ENCODE measurements at places on chromosomes 4 and X.

GRCh38 chr4:128579154-128579853 lies 230.2 kb upstream of the JADE1 start:
- DNase-seq: no peak

GRCh38 chr4:174521800-174522182 lies 497 bp downstream of the HPGD start:
- DNase-seq: no peak

DNA sequence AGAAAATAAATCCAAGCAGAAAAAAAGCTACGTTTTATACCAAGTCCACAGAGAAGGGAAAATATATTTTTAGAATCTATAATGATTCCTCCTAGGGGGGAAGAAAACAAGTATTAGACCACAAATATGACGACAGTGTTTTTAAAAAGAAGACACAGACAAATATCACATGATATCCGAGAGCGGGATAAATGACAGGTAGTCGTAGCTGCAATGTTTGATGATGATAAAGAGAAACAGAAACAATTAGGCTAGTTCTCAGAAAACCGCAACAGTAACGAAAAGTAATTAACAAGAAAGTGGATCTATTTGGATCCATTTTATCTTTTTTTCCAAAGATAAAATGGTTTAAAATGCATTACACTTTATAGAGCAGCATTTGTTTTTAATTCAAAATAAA lies 918 bp downstream of the HAUS3 start:
- no peak for DNase-seq

DNA sequence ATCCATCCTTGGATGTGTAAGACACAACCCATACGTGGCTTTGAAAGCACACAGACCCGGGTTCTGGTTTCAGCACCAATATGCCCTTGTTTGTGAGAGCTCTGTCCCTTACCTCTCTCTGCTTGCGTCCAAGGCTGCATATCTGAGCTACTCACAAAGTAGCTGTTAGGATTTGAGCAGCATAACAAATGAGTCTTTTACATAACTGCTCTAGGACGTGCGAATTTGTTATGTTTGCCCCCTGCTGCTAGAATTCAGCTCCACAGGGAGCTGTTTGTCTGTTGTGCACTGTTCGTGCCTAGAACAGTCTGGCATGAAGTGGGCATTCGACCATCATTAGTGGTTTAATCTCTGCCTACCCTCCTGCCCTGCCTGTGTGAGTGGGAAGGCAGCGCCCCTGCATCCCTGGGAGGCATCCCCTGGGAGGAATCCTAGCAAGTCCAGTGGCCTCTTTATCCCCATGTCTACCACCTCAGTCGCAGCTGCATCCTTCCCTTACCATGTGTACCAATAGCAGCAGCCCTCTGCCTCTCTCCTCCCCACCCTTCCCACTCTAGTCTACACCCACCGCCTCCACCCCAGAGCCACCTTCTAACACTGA lies 42.1 kb downstream of the SLC2A9 start:
- peak; percentile 26 for DNase-seq

DNA sequence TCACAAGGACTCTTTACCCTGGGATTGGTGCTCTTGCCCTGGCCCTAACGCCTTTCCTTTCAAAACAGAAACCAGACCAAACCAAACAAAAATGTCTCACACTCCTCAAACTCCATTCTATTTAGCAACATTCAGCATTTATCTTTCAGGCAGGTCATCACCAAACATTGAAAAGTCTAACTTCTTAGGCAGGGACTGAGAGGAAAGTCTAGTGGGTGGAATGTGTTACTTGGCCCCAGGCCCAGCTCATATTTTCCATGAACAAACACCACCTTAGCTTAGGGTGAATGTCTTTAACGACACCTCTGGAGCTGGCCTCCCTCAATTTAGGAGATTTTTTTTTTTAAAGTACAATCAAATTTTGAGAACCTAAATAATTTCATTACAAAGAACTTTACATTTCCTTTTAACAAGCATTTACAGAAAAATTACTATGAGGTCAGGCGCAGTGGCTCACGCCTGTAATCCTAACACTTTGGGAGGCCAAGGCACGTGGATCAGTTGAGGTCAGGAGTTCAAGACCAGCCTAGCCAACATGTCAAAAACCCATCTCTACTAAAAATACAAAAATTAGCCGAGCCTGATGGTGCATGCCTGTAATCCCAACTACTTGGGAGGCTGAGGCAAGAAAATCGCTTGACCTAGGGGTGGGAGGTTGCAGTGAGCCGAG lies 10.2 kb upstream of the N4BP2 start:
- DNase-seq: no peak

- no peak for DNase-seq
These were observed 30.9 kb downstream of the HTT-AS start for GRCh38 chr4:3043282-3044020.

DNA sequence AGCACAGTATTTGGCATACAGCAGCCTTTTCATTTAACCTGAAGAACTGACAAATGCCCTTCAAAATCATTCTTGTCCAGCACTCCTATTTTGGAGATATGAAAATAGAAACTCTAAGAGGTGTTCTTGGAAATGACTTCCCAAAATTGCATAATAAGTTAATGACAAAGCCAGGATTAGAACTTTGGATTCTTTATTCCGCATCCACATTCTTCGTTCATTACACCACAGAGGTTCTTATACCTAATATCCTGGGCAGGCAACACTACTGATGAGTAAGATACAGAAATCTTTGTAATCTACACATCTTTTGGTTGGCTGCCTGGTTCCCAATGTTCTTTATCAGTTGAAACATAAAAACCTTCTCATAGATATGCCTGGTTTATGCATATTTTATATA lies 5.9 kb downstream of the COL25A1 start:
- DNase-seq: no peak

GRCh38 chr4:75634281-75634680 lies 4.0 kb upstream of the CDKL2 start:
- no peak for DNase-seq

- DNase-seq: no peak
These were observed 49.5 kb downstream of the IQCM start for GRCh38 chr4:149766135-149766534.

GRCh38 chr4:75499900-75500299 lies 14.3 kb downstream of the RCHY1 start:
- DNase-seq: no peak

DNA sequence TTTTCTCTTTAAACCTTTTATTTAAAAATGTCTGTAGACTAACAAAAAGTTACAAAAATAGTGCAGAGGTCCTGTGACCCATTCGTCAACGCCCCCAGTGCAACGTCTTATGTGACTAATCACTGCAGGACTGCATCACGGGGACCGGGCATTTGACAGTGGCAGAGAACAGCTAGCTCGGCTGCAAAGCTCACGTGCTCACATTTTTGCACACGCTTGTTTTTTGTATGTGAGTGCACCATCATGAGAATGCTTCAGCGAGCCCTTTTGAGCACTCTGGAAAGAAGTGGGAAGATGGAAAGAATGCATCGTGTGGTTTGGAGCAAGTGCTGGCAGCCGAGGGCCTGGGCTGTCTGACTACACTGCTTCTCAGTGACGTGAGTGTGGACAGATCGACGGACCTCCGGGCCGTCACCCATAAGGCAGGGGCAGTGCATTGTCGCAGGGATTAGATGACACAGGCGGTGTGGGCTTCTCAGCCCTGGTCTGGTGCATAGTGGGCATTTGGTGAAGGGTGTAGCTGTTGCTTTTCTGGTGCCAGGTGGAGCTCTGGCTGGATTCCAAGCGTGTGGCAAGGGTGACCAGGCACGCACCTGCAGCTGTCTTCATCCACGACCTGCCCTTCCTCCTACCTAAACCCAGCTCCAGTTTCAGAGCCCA lies 17.7 kb downstream of the SPON2 start:
- DNase-seq: no peak

DNA sequence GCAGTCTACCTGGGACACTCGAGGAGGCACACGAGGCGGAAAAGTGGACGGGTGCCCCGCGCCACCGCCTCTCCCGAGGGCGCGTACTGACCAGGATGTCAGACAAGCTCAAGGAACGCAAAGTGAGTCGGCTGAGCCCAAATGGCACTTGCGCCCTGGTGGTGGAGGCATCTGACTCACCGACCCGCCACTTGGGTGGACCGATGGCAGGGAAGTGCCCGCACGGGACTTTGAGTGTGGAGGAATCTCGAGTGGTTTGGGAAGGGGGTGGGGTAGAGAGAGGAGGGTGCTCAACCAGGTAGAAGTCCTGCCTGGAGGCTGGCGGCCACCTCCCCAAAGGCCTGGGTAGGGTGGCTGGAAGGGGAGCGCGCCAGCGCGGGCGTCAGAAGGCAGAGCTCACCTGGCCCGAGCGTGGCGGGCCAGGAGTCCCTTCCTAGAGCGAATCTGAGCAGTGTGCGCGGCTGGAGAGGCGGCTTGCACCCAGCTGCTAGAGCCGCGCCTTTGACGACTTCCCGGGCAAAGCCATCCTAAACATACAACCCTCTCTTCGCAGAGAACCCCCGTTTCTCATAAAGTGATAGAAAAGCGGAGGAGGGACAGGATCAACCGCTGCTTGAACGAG lies 655 bp downstream of the HELT start:
- no peak for DNase-seq

- no peak for DNase-seq
These were observed 18.8 kb upstream of the YTHDC1 start for GRCh38 chr4:68368691-68369131.

DNA sequence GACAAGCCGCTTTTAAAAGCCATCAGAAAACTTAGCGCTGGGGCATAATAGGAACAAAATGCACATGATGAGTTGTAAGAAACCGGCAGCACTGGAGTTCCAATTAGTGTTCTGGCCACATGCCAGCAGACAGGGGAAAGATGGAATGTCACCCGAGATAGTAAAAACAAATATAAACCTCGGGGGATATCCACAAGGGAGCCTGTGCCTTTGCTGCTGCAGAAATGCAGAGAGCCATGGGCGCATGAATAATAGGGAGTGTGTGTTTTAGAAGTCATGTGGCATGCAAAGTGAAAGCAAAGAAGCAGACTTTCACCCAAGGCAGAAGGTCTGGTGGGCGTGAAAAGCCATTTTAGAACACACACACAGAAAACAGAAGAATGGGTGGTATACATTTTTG lies 19.1 kb downstream of the GPRASP3 start:
- DNase-seq: no peak

DNA sequence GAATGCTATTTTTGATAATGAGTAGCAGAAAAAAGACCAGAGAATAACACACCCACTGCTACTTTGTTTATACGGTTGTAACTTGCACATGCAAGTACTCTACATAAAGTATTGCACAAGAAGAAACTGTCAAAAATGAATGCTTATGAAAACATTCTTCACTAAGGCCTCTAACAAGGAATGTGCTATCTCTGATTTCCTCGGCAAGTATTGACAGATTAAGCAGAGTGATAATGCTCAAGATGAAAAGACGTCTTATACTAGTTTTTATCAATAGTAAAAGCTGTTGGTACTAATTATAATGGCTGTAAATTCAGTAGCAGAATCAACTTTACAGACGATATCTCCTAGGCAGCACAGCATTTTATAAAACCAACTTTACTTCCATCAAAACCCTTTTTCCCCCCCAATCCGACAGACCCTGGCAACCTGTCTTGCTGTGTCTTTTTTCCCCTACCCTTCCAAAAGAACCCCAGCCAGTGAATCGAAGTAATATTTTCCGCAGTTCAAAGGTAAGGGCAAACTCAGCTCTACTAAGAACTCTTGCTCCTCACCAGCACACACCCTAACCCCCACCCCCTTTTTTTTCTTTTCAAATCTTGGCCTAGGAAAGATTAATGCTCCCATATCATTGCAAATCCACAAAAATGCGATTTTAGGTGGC lies 1.5 kb downstream of the FRYL start:
- no peak for DNase-seq

- no peak for DNase-seq
These were observed 181.5 kb downstream of the SHROOM3 start for GRCh38 chr4:76616526-76616925.

DNA sequence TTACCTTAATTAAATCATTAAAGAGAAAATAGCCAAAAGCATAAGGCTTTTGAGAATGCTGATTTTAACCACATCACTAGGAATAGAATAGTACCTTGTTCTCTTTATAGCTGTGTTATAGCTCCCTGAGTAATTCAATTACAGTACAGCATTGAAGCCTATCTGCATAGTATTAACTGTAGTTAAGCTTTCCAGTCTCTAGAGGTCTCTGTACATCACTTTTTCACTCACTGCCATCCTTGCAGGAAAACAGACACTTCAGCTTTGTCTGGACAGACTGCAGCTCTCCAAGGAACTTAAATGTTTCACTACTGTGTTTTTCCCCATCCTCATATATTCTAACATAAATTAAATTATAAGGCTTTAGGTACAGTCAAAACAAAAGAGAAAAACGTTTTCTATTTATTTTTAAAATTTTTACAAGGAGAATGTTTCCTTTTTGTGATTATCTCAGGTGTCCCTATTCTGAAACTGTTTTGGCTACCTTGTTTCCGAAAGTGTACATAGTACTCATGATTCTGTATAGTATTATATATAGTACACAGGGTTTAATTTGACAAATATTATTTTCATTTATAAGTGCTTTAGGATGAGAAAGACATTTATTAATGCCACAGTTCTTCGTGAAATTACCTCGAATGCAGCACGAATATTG lies 407.9 kb downstream of the PCDH18 start:
- peak; percentile 51 for DNase-seq

- DNase-seq: no peak
These were observed 217.0 kb upstream of the FAT4 start for GRCh38 chr4:125097729-125098128.

GRCh38 chr4:182644683-182645050 lies 272.5 kb downstream of the DCTD start:
- DNase-seq: no peak

GRCh38 chr4:118085700-118086099 lies 51.4 kb downstream of the NDST3 start:
- DNase-seq: no peak

DNA sequence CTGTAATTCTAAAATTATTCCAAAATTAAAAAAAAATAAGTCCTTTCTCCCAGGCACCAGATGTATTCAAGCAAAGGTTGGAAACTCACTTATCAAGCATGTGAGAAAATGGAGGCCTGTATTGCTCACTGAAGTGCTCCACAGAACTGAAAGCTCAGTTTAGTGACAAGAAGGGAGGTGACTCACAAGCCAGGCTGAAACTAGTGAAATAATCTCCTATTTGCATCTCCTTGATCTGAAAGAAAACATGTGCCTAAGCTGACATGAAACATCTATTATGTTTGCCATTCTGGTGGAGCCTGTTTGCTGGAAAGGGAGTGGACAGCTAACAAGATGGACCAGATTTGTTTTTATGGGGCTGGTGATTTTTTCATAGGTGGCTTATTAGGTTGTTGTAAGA lies 54.0 kb upstream of the AMELX start:
- DNase-seq: no peak

- peak; percentile 12 for DNase-seq
These were observed at the start of gene EVC2 for GRCh38 chr4:5708449-5709206. EVC2 (minus strand) TSS chr4:5708559; CDS start chr4:5708513, 46 bp downstream.

DNA sequence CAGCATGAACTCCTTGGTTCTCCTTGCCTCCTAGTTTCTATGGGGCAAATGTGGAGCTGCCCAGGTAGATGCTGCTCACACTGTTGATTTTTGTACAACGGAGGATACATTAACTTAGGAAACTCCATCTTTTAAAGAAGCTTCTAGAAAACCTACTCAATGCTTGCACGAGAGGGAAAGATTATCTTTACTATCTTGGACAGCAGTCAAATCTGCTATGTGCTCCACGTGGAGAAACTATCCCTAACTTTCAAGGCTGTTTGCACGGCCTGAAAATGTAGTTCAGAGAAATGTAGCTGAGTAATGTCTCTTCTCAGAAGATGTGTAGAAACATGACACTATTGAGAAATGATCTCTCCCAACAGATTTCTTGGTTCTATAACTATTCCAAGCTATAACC lies 1530.9 kb upstream of the PABPC4L start:
- no peak for DNase-seq

GRCh38 chr4:6205973-6206372 lies 5.6 kb upstream of the JAKMIP1 start:
- DNase-seq: no peak

GRCh38 chr4:185836241-185837084 lies 24.5 kb upstream of the SORBS2 start:
- DNase-seq: no peak
